Endodermal cell (in vitro differentiated cells): ENCODE measurements at places on chromosomes 3 and 15. TPM values are rescaled to one million over a fixed set of nuclear protein-coding genes. Genes with fewer than 3 reads are reported as not detected.

DNA sequence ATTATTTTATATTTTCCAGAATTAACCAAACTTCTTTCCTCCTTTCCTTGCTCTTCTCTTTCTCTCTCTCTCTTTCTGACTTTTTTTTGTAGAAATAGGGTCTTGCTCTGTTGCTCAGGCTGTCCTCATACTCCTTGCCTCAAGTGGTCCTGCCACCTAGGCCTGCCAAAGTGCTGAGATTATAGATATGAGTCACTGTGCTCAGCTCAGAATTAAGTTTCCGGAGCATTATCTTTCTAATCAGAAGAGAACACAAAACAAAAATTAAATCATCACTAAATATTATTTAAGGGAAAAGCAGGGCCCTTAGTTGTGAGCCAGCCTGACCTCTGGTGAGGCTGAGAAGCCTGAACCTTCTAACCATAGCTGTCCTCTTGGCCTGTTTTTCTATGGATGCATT, 168.2 kb downstream of the SOX2 start:
- no peak for DNase-seq

GRCh38 chr15:72358121-72358520, 17.7 kb downstream of the HEXA start:
- no peak for DNase-seq

DNA sequence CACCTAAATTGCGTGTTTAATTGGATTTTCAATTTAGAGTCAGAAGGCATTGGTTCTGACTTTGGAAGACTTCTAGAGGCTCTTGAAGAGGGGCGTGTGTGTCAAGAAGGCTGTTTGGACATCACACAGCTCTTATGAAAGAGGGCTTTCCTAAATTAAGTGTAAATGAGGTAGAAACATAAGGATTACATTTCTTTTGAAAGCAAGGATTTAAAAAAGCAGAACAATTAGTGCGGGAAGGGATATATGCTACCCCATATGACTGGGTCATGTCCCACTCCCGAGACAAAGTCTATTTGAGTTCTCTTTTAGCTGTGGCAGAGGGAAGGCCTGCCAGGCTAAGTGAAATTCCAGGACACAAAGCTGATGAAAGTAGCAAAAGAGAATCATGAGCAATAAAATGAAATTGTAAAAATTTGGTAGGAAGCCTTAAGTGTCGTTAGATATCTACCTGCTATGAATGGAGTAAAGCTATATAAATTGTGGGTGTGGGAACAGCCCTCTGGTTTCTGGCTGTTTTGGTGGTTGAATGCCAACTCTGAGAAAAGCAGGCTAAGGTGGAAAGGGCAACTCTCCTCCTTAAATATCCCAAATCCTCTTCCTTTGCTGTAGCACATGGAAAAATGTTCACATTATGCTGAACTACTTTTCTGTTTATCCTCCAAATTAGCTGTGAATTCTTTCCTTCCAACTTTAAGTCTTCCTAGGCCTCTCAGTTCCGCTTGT, 100.6 kb upstream of the TSC22D2 start:
- no peak for DNase-seq

GRCh38 chr15:78681281-78682003, 40.4 kb upstream of the CHRNB4 start:
- DNase-seq = peak; percentile 57

DNA sequence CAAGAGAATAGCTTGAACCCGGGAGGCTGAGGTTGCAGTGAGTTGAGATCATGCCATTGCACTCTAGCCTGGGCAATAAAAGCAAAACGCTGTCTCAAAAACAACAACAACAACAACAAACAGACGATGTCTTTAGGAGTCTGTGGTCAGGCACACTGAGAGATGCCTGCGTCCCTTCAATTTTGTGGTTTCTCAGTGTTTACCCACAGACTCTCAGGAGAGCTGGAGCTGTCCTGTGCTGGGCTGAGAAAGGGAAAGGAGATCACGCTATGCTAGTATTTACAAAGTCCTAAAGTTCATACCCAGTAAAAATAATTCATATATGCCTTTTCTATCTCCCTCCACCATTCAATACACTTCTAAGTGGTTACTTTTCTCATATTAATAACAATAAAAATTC, 6.3 kb downstream of the LAMP3 start:
- no peak for DNase-seq

Gene SH3GL3
- total RNA-seq = 3.8 to 6.0 TPM (median 4.4 TPM) in 3 replicates
